Stimulated activated CD8-positive, alpha-beta memory T cell treated with anti-CD3 and anti-CD28 coated beads, Interleukin-7, amount 100 ng/mL, for 48 hours (primary cell): ENCODE measurements at places on chromosomes 4 and X.

DNA sequence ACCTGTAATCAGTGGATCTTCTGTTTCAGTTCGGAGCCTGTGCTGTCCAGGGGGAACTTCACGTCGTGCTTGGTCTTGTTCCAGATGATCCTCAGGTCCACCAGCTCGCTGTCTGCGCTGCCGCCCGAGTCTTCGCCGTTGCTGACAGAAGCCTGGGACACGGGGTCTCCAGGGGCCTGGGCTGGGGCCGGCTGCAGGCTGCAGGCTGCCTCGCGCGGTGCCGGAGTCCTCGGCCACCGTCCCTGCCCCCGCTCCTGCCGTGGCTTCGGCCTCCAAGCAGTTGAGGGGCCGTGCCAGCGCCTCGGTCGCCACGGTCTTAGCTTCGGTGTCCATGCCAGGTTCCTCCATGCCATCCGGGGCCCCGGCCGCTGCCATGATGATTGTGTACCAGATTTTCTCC lies 37.3 kb upstream of the CCNI start:
- DNase-seq: no peak

DNA sequence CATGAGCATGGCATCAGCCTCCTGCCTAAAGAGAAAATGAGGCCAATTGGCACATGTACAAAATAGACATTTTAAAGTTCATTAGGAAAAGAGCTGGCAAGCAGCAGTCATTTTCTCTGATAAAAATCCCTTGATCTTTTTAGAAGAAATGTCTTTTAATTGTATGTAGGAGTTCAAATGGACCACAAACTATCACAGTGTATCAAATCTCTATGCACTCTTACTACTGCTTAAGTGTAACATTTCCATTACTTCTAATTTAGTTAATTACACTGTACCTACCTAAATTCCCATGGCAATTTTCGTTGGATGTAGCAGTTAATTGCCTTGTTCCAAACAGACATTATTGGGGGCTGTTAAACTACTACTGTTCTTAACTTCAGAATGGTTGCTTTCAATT lies 233.7 kb upstream of the TECRL start:
- no peak for DNase-seq

DNA sequence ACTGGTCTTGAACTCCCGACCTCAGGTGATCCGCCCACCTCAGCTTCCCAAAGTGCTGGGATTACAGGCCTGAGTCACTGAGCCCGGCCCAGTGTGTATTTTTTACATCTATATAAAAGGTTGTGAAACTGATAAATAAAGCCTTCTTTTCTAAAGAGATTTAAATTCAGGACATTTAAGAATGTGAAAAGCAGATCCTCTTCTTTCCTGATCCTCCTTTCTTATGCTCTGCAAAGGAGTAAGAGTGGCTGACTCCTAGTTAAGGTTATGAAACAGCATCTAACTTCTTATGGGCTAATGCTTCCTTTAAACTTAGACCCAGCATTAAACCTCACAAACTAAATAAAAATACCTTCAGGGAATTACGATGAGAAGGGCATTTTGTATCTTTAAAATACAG lies 197.7 kb upstream of the MAB21L2 start:
- no peak for DNase-seq

- DNase-seq: no peak
Measured at GRCh38 chrX:132565273-132565672, 76.4 kb upstream of the MBNL3 start.

DNA sequence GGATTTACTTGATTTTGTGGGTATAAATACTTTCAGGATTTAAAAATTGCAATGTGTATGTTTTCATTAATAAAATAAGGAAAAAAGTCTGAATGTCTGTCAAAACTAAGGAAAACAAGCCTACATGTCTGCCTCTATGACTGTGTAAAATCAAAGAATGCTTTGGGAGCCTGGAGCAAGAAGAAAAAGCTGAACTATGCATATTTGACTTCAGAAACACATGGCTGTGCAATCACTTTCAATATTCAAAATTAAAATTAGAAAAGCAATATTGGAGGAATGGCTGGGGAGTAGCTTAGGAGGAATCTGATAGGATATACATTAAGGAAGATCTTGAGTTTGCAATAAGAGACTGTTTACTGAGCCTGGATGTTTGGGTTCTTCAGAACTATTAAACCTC lies 147.1 kb downstream of the ADAM29 start:
- no peak for DNase-seq

DNA sequence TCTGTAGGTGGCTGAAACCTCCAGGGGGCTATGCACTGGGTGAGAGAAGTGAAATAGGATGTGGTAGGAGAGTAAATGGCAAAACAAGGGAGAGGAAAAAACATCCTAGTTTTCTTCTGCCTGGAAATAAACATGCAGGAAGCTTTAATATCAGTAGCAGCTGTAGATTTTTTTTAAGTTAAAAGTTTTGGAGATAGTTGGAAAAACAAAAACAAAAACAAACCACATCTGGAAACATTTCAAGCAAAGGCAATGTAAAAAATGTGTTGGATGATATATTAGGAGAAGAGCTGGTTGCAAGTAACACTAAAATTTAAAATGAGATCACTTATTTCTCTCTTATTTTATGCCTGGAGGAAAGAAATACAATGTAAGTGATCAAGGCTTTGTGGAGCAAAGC lies 388.0 kb downstream of the SPRY1 start:
- DNase-seq: no peak

GRCh38 chr4:166308647-166309046 lies 435.6 kb downstream of the TLL1 start:
- DNase-seq: no peak

DNA sequence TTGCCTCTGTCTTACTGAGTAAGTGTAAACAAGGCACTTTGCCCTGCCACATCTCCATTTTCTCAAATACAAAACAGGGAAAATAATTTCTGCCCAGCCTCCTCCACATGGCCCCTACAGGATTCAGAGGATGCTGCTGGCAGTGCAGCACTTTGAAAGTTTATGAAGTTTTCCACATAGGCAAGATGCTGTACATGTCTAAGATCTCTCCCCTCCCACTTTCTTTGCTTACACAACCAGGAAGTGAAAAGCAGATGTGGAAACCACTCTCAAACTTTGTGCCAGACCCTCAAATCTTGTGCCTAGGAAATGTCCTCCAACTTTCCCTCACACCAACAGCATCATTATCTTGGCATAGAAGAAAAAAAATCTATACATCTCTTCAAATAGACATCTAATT lies 257.0 kb upstream of the LDB2 start:
- DNase-seq: no peak

DNA sequence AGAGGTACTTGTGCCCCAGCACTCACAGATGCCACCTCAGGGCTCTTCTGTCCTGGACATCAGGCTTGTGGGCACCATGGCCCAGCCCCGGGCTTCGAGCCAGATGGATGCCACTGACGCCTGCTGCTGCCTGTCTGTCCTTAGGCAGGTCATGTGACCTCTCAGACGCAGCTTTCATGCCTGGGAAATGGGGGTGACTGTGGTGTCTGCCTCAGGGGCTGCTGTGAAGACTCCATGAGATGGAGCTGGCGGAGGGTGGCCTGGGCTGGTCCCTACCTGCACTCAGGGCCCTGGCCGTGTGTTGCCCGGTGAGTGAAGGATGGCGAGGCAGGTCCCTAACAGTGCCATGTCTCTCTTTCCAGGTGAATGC lies 6.5 kb downstream of the CPZ start:
- DNase-seq: no peak

GRCh38 chr4:87243426-87244053 lies 23.1 kb upstream of the KLHL8 start:
- DNase-seq: no peak

GRCh38 chrX:69060631-69061408 lies 104.4 kb downstream of the PJA1 start:
- DNase-seq: no peak

- DNase-seq: no peak
Measured at GRCh38 chr4:2963966-2964471, 648 bp downstream of the GRK4 start.

GRCh38 chrX:7149411-7149810 lies 1.5 kb upstream of the PUDP start:
- no peak for DNase-seq

- DNase-seq: peak; percentile 36
Measured at GRCh38 chr4:4334798-4335520, 44.9 kb downstream of the ZBTB49 start.

GRCh38 chr4:91958596-91958995 lies 345.2 kb upstream of the GRID2 start:
- no peak for DNase-seq

DNA sequence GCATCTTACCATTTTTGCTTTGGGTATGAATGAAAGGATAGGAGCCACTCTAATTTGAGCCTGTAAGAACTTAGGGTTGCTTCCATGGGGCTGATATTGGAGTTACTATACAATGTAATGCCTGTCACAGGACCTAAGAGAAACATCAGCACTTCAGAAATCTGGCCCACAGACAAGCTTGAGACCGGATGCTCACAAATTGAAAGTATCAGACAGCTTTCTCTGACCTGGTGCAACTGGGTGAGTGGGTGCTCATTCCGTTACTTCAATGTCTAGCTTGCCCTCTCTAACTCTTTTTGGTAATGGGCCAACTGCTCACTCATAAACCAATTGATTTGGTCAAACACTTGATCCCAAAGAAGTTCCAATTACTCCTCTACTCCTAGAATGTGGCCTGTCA lies 62.1 kb downstream of the GPC4 start:
- DNase-seq: no peak

DNA sequence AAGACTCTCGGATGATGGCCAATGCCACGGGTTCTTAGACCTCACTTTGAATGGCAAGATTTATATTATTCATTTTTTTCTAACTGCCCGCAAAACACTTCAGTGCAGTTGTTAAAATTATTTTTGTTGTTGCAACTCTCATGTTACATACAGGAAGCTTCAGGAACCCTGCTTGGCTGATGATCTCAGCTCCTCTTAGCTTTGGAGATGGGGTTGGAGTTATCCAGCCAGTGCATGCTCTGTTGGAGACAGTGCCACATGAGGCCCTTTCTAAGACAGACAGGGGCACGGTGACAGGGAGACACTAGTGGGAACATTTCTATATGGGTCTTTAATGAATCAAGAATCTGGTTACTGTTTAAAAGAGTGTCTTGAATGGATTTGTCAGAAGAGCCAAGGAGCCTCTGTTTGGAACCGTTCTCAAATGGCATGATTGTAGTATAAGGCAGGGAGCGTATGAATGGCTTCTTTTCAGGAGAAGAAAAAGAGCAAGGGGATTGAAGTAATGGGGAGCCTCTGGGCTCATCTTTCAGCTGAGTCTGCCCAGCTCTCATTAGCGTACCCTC lies 61.9 kb upstream of the ENPP6 start:
- DNase-seq: no peak

DNA sequence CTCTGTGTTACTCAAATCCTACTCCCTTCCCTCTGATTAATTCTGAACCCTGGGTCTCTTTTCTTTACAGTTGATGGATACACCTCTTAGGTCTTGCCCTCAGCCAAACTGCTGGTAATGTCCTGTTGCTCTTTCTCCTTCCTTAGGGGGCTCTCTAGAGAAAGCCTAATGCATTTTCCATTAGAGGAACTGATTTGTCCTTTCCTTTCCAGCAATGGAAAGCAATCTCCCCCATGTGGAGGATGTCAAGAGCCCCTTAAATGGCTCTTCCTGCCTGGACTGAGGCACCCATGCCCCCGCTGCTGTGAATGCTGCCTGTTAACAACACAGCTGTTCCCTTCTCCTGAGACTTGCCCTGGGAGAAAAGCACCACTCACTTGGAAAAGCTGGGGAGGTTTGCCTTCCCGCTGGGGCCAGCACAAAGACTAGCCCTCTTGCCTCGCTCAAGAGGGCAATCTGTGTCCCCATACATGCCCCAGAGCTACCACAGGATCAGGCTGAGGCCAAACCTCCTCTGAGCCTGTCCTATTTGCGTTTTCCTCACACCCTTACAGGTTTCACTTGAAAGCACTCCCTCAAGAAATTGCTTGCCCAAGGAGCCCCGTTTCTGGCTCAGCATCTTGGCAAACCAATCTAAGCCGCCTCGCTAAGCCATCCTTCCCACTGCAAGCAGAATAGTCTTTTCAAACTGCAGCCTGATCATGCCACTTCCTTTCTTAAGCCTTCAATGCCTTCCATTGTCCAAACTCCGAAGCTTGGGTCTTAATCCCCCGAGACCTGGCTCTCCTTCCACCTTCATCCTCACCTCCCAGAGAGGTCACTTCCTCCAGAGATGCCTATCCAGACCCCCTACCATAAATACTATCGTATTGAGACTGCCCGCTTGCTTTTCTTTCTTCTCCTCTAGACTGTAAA lies 23.2 kb upstream of the SMIM20 start:
- DNase-seq: no peak

GRCh38 chrX:75131973-75132627 lies 24.0 kb downstream of the ABCB7 start:
- DNase-seq: no peak

DNA sequence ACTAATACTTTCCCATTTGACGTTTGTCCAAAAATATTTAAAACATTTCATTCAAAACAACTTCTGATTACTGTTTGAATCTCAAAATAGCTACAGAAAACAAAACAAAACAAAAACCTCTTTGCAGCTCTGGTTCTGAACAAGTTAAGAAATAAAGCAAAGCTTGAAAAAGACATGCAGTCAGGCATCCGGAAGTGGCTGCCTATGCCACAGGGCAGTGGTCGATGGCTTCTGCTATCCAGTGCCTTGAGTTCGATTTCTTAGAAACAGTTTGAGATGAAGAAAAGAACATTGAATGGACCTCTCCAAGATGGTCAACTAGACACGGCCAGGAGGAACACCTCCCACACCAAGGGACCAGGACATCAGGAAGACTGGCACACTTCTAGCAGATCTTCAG lies 125.3 kb downstream of the SCFD2 start:
- no peak for DNase-seq

DNA sequence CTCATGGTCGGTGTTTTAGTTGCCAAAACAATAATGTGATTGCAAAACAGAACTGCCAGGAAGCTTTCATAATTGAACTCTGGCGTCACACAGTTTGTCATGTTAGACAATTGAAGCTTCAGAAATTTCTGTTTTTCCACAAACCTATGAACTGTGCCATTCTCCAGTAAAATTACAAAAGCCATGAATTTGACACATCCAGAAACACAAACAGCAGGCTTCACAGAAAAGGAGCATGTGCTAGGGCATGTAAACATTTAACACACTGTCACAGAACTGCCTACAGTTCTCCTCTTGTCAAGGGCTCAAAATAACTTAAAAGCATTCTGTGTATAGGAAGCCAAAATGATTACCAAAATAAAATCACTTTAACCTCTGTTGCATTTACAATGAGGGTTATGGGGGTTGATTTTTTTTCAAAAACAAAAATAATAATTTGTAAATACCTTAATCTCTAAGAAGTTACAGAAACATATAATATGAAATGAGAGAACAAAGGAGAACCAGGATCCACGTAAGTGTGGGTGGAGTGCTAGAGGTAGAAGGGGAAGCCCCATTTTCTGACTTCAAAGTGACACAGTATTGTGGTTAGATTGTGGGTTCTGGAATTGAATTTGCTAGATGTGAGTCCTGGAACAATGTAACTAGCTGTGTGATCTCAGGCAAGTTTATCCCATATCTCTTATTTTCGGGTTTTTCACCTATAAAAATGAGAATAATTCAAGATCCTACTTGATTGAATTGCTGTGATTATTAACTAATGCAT lies 295.0 kb downstream of the CENPC start:
- DNase-seq: no peak

DNA sequence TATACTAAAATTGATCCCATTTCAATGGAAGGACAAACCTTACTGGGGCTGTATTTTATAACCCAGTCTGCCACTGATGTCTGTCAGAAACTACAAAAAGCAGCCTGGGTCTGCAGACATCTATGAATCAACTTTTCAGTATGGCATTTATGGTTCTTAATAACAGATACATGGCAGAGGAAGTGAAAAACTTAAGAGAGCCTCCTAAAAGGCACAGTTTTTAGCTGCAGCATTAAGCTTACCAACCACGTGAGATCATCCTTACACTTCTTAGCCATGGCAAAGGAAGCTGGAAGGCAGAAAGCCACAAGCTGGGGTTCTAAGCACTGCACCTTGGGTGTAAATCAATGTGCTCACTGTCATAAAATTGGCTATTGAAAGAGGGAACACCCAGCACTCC lies 16.6 kb upstream of the UGT2B17 start:
- DNase-seq: no peak
